ENCODE measurements at places on chromosomes 16 and 17.

DNA sequence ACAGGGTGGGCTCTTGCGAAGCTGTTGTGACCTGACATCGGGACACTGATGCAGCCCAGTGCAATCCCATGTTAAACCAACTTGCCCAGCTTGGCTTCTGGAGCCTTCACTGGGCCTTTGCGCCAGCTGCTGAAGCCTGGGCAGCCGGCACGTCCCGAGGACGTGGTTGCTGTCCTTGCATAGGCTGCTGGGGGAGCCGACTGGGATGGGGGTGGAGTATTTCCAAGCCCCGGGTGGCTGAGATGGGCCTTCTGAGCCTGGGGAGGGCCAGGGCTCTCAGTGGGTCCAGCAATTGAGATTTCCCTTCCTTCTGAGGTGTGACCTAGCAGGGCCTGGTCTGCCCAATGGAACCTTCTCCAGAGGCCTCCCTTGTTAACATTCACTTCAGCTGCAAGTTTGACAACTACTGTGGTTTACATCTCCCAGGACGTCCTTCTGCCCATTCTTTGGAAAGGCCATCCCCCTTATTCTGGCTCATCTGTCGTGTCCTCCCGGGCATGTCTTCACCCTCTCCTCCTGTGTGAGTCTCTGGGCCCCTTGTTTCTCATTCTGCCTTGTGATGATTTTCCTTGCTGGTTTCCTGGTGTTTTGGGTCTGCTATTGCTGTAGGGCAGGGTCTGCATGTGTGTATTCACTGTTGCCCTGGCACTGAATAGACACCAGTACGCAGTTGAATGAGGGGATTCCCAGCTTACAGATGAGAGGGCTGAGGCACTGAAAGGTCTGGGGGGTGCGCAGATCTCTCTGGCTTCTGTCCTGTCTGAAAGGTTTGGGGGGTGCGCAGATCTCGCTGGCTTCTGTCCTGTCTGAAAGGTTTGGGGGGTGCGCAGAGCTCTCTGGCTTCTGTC lies 34.4 kb downstream of the HAPSTR1 start:
- no peak for DNase-seq

- peak; percentile 22 for DNase-seq
These were observed 47.9 kb upstream of the HLF start for GRCh38 chr17:55216888-55217287.

GRCh38 chr16:63096857-63097256 lies 1060.6 kb upstream of the CDH8 start:
- DNase-seq: no peak

GRCh38 chr16:26791169-26791568 lies 275.6 kb upstream of the C16orf82 start:
- DNase-seq: no peak

DNA sequence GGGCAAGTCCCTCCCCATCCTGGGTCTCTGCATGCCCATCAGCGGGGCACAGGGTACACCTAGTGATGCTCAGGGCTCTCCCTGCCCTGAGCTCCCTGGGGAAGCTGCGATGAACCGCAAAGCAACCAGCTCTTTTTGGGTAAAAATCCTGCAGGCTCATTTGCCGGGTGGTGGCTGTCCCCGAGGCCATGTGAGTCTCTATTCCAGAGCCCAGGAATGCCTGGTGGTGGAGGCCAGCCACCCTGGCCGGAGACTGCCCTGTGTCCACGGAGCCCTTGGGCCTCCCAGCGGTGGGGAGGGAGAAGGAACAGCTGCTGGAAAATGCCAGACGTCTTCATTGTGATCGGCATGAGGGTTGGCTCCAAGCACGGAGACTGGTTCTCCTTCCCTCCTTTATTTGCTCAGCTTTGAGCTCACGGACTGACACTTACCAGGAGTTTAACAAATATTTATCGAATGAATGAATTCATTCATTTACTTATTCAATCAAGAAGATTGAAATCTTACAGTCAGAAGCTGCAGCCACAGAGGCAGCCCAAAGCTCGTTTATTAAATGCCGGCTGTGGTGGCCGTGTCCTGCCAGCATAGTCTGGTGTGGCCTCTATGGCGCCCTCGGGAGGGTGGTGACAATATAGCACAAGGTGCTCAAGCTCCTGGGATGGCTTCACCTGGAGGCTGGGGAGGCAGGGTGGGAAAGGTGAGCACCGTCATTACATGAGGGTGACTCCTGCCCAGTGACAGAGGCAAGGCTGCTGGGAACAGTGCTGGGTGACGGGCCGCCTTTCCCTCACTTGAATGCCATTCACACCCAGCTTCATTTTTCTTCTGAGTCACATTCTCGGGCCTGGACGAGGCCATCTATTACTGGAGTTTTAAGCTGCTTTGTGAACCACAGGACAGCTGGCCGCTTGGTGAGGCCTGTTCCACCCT lies 31.1 kb upstream of the JPH3 start:
- peak; percentile 30 for DNase-seq
